ENCODE measurements at places on chromosomes 4 and X.
A peak's percentile ranks its signal among the peaks of the same experiment; 100 is the strongest.

DNA sequence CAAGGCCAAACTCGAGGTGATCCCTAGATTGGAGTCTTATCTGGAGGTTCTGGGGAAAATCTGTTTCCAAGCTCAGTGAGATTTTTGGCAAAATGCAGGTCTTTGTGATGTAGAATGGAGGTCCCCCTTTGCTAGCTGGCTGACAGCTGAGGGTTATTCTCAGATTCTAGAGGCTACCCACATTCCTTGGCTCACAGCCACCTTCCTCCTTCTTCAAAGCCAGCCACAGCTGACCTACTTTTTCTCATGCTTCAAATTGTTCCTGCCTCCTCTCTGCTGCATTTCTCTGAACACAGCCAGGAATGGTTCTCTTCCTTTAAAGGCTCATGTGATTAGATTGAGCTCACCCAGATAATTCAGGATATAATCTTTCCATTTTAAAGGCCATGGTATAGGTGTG, 86.9 kb downstream of the VCX3A start:
- DNase-seq: no peak

DNA sequence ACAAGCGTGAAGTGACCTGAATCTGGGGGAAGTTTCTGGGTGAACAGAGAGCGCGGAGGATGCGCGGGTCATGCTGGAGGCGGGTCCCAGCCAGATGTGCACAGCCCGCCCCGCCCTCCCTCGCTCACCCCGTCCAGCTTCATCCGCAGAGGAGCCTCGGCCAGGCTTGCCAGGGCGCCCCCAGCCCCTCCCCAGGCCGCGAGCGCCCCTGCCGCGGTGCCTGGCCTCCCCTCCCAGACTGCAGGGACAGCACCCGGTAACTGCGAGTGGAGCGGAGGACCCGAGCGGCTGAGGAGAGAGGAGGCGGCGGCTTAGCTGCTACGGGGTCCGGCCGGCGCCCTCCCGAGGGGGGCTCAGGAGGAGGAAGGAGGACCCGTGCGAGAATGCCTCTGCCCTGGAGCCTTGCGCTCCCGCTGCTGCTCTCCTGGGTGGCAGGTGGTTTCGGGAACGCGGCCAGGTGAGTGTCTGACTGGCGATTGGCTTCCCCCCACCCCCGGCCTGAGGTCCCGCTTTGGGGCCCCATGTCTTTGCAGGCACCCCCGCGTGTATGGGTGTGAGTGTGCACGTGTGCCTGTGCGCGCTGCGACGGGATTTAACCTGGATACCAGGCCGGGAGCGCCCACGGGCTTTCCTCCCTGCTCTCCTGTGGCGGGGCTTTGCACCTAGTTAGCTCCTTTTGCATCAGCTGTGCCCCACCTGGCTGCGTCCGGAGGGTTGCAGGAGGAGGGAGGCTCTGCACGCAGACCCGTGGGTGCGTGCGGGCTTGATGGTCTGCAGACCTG, at the start of gene EGFL6:
TSS of gene EGFL6 (plus strand) at position 123 of the 782 bp plus-strand sequence. CDS start at position 384, 261 bp downstream.
- peak; percentile 0 for DNase-seq

GRCh38 chr4:182629096-182629495, 288.1 kb downstream of the DCTD start:
- no peak for DNase-seq

GRCh38 chr4:23769406-23769805, 120.4 kb downstream of the PPARGC1A start:
- no peak for DNase-seq

DNA sequence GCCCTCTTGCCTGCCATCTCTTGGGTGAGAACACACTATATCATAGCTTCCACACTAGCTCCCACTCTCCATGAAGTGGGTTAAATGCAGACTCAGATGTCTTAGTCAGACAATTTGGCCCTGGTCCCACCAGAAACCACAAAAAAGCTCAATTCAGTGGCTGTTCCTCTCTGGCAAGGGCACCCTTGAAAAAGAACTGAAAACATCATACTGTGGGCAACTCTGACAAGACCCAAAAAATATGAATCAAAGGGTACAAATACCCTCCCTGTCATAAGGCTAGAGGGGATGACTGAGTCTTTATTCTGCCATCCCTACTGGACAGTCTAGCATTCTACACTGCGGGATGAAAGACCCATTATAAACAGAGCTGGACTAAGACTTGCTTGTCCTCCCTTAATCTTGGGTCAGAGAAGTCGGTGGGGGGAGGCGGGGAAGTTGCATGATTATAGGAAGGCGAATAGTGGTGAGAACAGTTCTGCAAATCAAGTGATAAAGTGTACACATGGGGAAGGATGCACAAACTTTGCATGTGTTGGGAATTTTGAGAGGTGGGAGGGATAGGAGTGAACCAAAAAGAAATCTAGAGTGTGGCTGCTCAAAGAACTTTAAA, 172.1 kb downstream of the OPHN1 start:
- no peak for DNase-seq

GRCh38 chrX:33892670-33893069, 239.4 kb downstream of the FAM47A start:
- no peak for DNase-seq

GRCh38 chr4:130393642-130394041, 1297.7 kb downstream of the C4orf33 start:
- DNase-seq: no peak

- no peak for DNase-seq
Observed at GRCh38 chrX:130497531-130497930, 95.7 kb downstream of the RBMX2 start.

GRCh38 chr4:41145571-41146078, 68.7 kb downstream of the APBB2 start:
- no peak for DNase-seq

DNA sequence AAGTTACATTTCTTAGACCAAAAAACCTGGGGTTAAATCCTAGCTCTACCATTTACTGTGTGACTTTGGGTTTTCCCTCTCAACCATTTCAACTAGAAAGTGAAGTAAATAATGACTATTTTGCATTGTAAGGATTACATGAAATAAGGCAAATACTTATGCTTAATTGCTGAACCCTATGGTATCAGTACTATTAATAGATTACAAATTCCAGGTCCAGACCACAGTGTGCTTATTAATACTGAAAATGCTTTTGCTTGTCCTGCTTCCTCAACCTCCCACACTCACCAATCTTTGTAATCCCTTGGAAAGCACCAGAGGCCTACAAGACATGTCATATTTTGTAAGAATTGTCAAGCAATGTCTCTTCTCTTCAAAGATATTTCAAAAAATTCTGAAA, 456.5 kb downstream of the SPOCK3 start:
- DNase-seq: no peak

DNA sequence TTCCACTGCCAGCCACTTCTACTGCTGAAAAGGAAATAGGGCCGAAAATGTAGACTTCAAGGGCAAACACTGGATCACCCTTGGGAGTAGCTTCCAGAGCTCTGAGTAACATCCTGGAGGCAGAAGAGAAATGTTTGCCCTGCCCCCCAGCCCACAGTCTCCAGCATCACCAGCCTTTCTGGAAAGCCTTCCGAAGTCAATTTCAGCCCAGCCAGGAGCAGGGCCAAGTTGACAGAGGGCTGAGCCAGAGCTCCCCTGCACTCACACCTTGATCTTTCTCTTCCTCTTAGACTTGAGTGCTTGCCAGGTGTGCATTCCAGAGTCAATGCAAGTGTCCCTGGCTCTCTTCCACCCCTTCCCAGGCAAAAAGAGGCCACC, 35.2 kb downstream of the SLC25A5 start:
- no peak for DNase-seq

DNA sequence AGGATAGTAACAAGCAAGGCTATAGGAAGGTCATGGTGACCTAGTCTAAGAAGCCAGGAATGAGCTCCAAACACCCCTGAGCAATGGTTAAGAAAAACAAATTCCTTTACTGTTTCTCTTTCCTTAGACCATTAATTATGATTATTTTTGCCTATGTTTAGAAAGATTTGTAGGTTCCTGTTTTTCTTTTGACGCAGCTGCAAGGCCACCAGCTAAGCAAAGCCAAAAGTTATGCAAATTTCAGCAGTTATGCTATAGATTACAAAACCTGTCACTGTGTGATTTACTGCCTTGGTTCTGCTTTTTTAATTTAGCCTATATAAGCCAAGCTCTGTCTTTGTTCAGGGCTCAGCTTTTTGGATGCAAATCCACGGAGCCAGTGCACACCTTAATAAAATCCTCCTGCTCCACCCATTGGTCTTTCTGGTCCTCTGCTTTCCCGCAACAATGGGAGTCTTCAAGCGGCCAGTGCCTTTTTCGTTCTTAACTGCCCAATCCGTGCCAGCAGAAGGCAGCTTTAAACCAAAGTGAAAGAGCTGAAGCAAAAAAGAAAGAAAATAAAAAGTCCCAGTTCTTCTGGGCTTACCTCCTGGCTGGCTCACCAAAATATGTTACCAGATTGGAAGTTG, 1.4 kb upstream of the CEP135 start:
- DNase-seq: no peak

GRCh38 chrX:39907964-39908661, 189.6 kb downstream of the BCOR start:
- no peak for DNase-seq

- DNase-seq: no peak
Observed at GRCh38 chrX:124518885-124519284, 172.5 kb downstream of the SH2D1A start.

DNA sequence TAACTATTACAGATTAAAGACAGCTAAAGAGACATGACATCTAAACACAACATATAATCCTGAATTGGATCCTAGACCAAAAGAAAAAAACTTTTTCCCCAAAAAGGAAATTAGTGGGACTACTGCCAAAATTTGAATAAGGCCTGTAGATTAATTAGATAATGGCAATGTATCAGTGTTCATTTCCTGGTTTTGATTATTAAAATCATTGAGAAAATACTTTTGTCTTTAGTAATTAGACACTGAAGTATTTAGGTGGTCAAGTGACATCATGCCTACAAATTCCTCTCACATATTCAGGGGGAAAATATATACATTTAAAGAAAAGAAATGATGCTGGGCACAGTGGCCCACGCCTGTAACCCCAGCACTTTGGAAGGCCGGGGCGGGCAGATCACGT, 10.4 kb upstream of the USO1 start:
- no peak for DNase-seq

DNA sequence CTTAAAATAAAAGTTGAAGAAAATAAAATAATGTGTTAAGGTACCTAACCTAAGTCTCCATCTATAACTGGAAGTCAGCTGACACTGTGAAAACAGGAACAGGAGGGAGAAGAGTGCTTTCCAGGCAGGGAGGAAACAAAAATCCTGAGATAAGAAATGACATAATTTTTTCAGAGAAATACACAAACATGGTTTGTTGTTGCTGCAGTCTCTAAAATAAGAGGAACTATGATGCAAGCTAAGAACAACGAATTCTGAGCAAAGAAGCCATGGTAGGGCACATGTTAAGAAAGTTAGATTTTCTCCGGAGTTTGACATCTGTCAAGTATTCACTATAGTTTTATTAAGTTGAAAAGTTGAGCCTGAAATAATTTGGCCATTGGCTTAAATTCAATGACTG, 26.9 kb downstream of the PAPSS1 start:
- no peak for DNase-seq

DNA sequence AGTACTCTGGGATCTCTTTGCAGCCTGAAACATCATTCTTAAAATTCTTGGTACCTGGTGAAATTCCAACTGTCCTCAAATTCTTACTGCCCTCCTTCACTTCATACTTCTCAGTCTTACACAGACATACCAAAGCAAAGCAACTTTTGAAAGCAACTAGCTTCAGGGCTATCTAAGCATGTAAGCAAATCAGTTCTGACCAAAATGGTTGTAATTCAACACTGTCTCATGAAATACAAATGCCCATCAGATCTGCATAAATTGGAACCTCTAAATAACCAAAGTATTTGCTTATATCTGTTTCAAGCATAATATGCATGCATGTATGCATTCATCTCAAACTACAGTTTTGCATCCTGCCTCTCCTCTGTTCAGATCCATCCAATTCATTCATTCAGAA, 308.1 kb upstream of the PPARGC1A start:
- no peak for DNase-seq

- DNase-seq: no peak
Observed at GRCh38 chr4:156475322-156475721, 496.3 kb downstream of the PDGFC start.

DNA sequence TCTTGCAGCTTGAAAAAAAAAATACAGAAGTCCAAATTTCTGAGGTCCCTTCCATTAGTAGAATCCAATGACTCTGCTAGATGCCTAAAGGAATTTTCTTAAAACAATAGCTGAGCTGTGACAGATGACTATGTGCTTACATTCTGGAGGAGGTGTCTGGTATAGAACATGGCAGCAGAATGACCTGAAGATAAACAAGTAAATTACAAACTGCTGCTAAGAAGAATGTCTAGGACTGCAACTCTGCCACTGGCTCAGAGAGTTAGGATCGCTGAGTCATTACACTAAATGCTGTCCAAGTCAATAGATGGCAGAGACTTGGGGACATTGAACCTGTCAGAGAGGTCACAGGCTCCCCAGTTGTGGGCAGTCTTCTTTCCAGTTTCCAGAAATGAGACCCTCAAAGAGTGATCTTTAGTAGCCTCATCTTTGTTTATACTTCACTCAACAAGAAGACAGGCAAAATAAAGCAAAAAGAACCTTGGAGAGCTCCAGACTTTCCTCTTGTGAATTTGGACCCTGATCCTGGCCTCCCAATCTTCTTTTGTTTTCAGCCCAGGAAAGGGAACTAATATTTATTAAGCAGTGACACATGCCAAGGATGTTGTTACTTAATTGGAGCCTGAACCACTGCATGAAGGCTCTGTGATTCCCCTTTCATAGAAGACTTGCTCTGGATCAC, 56.4 kb upstream of the SCML1 start:
- DNase-seq: no peak

DNA sequence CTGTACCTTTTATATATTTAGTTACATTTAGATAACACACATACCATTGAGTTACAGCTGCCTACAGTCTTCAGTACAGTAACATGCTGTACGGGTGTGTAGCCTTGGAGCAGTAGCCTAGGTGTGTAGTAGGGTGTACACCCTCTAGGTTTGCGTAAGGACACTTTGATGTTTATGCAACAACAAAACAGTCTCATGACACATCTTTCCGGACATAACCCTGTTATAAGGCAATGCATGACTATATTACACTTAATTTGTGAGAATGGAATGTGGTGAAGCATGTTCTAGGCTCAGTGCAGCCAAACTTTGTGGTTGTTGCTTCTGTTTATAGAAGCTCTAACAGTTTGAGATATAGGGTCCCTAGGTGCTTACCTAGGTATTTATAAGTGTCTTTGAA, 65.4 kb downstream of the SPRY1 start:
- DNase-seq: no peak

GRCh38 chr4:25750874-25751273, 95.2 kb downstream of the SLC34A2 start:
- DNase-seq: no peak

GRCh38 chrX:24357106-24357505, 3.3 kb upstream of the SUPT20HL1 start:
- no peak for DNase-seq

- DNase-seq: no peak
Observed at GRCh38 chr4:16206848-16207247, 19.4 kb downstream of the TAPT1 start.

DNA sequence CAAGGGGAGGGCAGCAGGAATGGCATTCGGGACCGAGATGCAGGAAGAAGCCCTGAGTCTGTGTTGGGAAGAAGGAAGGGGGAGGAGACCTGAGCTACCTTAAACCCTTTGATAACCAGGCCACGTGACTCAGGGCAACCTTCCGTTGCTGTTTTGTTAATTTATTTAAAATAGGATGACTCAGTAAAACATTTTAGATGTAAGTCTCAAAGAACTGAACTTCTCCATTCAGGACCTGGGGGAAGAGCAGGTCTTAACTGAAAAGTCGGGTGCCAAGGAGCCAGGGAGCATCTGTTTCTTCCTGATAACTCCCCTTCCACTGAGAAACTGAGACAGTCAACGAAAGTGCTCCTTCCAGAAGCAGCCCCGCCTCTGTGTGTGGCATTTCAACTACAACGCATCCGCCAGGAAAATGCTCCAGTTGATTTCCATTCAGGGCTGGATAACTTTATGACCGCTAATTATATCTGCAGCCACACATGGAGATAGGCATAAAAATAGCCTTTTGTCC, 88.0 kb downstream of the IRF2 start:
- DNase-seq: no peak

Data from activated CD4-positive, CD25-positive, alpha-beta regulatory T cell (primary cell).